ENCODE measurements at places on chromosomes 7 and 10.

DNA sequence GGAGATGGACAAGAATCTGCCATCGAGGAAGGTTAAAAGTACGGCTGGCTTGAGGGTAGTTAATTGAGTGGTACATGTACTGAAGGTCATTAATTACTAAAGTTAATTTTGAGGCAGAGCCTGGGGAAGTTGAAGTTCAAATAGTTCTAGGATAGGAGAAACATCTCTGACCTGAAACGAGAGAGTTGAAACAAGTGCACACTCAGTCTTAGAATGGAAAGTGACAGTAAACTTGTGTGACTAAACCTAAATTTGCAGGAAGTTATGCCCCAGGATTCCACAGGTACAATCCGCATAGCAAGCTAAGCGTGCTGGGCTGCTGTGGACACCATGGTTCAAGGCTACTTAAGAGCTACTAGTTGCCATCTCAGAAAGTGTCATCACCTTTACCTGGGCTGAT lies 209.9 kb downstream of the CHCHD3 start:
- no peak for DNase-seq

- DNase-seq, result no peak
Observed at GRCh38 chr10:34061841-34062240, 727.4 kb upstream of the NRP1 start.

- DNase-seq, result no peak
Observed at GRCh38 chr10:3858051-3858845, 73.2 kb upstream of the KLF6 start.

DNA sequence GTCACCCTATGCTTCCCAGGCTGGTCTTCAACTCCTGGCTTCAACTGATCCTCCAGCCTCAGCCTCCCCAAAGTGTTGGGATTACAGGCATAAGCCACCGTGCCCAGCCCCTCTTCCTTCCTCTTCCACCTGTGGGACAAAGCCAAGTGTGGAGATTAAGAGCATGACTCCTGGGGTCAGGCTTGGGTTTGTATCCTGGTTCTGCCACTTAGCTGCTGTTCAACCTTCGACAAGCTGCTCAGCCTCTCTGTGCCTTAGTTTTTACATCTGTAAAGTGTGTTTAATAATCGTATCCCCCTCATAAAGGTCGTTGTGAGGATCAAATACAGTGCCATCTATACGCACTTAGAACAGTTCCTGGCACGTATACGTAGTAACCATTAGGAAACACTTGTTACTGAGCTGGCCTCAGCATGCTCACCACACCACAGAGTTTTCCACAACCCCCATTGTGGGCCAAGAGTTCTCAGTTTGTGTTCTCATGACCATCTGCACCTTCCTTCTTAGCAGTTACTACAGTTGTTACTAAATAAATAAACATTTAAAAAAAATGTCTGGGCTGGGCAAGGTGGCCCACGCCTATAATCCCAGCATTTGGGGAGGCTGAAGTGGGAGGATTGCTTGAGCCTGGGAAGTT lies 140.5 kb upstream of the BTBD16 start:
- no peak for DNase-seq

- no peak for DNase-seq
Observed at GRCh38 chr7:103373866-103374643, 26.6 kb downstream of the PSMC2 start.

DNA sequence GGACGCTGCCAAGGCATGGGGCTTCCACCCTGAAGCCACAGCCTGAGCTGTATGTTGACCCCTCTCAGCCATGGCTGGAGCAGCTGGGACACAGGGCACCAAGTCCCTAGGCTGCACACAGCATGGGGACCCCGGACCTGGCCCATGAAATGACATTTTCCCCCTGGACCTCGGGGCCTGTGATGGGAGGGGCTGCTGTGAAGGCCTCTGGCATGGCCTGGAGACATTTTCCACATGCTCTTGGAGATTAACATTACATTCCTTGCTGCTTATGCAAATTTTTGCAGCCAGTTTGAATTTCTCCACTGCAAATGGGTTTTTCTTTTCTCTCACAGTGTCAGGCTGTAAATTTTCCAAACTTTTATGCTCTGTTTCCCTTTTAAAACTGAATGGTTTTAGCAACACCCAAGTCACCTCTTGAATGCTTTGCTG lies 463.6 kb downstream of the ZWINT start:
- DNase-seq, result no peak

DNA sequence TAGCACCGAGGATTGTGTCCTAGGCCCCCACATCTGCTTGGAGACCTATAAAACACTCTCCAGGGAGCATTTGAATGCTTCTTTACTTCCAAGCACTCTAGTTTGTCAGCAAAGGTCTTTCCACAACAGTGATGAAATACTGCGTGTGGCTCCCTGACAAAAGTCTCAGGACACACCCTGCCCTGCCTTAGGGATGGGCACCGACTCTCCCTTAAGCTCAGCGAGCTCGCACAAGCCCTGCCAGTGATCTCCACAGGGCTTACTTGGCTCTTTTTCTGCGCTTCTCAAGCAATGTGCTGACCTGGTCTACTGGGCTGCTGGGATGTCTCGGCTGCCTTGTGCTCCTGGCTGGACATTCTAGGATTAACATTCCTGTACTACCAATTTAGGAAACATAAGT lies 84.3 kb upstream of the MPP7 start:
- no peak for DNase-seq

DNA sequence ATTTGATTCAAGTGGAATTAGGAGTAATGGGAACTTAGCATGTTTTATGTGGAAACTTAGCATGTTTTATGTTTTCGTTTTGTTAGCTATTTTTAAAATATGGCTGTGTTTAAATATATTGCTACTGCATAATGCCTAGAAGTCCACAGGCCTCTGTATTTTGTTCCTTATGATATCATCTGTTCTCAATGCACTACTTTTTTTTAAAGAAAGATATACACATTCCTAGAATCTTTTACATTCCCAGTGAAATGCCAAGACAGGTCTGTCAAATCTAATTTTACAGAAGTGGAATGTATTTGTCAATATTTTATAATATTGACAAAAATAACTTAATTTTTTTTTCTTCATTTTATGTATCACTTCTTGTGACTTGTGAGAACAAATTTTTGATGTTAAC lies 51.6 kb downstream of the ST7 start:
- no peak for DNase-seq

DNA sequence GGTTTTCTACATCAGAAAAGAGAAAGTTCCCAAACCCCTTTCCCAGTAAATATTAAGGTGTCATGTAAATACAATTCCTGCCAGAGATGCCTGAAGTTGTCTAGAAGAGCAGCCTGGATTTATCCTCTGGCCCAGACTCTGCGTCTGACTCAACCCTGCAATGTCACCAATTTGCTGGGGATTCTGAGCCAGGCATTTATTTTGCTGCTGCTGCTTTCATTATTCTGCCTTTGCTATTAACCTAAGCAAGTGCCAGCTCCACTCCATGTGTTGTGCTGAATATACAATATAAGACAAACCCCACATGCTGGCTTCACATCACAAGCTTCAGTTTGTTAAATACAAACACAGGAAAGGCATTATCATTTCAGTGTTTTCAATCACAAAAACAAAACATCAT lies 59.1 kb downstream of the ELAPOR2 start:
- DNase-seq, result no peak

GRCh38 chr7:14542624-14543023 lies 359.9 kb downstream of the DGKB start:
- no peak for DNase-seq

Measured in NCI-H2107 (cell line).